Testis (tissue), 5 donors: ENCODE measurements at places on chromosomes 6 and 20. TPM values are rescaled to one million over a fixed set of nuclear protein-coding genes. Genes with fewer than 3 reads are reported as not detected.
A peak's percentile ranks its signal among the peaks of the same experiment; 100 is the strongest.

DNA sequence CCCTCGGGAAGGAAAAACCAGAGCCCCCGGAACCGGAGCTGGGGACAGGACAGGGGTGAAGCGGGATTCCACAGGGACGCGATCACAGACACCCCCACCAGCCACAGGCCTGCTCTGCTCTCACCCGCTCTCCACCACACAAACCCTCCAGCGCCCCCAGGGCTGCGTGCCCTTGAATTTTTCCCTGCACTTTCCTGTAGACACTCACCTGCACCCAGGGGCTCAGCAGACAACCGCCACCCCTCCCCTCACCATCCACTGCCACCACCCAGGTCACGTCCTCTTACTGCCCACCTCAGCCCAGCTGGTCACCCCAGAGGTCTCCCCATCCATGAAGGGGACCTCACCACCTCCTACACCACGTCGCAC lies 631 bp downstream of the ULBP2 start:
- peak overlapping the region; percentile 65 for H3K4me3 ChIP-seq
- H3K27me3 ChIP-seq, result peaks cover 7% of the 10 kb centered on the region
- DNase-seq, result no peak
- no peaks in the 10 kb centered on the region for H3K36me3 ChIP-seq

GRCh38 chr20:62887860-62888239 lies 26.2 kb upstream of the TCFL5 start:
- DNase-seq, result no peak
- no peaks in the 10 kb centered on the region for H3K36me3 ChIP-seq

DNA sequence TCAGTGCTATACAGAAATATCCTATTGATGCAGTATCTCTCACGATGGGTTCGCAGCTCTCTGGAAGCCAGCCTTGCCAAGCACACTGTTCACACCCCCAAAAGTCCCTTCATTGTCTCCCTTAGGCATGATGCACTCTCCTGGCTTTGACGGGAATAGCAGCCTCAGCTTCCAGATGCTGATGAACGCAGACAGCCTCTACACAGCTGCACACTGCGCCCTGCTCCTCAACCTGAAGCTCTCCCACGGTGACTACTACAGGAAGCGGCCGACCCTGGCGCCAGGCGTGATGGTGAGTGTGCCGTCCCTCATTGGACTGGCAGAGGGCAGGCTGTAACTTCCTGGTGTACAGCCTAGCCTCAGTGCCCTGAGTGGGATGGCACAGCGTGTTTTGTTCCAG lies 60.0 kb upstream of the PBOV1 start:
- no peak for DNase-seq
- H3K27me3 ChIP-seq, result no peaks in the 10 kb centered on the region
- H3K4me3 ChIP-seq, result no peak overlapping the region
- H3K4me1 ChIP-seq, result no peaks in the 10 kb centered on the region
- H3K36me3 ChIP-seq, result no peaks in the 10 kb centered on the region

GRCh38 chr20:31816221-31816620 lies 2.9 kb upstream of the MYLK2 start:
- no peak overlapping the region for H3K4me3 ChIP-seq
- peaks cover 14% of the 10 kb centered on the region for H3K4me1 ChIP-seq
- H3K27me3 ChIP-seq, result no peaks in the 10 kb centered on the region
- H3K27ac ChIP-seq, result no peak overlapping the region
- H3K36me3 ChIP-seq, result no peaks in the 10 kb centered on the region

DNA sequence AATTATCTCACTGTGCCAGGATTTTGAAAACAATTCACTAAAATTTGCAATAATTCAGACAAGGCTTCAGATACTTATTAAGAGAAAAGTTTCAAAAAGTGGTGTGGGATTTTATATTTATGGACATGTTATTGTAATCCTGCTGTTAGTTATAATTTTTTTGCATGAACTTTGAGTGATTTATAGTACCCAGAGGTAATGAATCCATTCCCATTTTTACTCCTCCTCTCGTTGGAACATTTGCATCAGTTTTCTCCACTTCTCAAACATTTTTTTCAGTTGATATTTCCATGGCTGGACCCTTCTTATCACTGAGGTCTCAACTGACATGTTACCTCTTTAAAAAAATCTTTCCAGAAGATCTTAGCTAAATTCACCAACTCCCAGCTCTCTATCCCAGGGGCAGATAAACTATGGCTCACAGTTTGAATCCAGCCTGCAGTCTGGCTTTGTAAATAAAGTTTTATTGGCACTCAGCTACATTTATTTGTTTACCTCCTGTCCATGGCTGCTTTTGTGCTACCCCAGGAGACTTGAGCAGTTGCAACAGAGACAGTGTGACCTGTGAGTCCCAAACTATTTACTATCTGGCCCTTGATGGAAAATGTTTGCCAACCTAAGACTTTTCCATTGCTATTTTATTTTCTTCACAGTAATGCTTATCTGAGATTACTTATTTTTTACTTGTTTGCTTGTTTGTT lies 83.4 kb downstream of the TSHZ2 start:
- no peak overlapping the region for H3K4me3 ChIP-seq
- no peaks in the 10 kb centered on the region for H3K27me3 ChIP-seq

DNA sequence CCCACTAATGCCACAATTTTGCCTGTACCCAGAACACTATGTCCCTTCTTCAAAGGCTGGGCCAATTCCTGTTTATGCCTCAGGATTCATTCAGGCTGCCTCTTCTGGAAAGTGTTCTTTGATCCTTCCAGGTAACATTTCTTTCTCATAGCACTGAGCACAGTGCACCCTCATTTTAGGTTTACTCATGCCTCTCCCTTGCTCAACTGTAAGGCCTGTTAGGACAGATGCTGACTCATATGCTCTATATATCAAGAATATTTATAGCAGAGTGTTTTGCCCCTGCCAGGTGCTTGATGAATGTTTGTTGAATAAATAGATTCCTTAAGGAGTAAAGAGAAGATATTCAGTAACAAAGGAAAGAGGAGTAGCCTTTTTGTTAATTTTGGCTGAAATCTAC lies 263.9 kb downstream of the PHF3 start:
- H3K27ac ChIP-seq, result no peak overlapping the region
- no peaks in the 10 kb centered on the region for H3K4me1 ChIP-seq
- no peak for DNase-seq
- H3K27me3 ChIP-seq, result no peaks in the 10 kb centered on the region
- H3K36me3 ChIP-seq, result no peaks in the 10 kb centered on the region

DNA sequence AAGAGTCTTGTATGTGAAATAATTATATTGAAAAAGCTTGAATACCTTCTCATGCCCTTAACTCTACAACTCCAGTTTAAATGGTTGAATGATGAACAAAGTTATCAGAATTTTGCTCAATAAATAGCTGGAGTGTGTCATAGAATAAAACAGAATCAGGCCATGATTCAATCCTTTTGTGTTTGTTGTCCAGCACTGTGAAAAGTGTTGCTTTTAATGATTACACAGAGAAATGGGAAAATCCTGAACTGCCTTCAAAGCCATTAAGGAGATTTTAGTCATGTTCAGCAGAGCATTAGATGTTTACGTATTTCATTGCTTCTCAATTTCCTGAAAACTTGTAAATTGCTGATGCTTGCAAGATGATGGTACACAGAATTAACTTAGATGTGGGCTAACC lies 262.9 kb upstream of the BTBD3 start:
- no peak for DNase-seq
- no peak overlapping the region for H3K27ac ChIP-seq
- no peaks in the 10 kb centered on the region for H3K4me1 ChIP-seq
- H3K27me3 ChIP-seq, result no peaks in the 10 kb centered on the region

DNA sequence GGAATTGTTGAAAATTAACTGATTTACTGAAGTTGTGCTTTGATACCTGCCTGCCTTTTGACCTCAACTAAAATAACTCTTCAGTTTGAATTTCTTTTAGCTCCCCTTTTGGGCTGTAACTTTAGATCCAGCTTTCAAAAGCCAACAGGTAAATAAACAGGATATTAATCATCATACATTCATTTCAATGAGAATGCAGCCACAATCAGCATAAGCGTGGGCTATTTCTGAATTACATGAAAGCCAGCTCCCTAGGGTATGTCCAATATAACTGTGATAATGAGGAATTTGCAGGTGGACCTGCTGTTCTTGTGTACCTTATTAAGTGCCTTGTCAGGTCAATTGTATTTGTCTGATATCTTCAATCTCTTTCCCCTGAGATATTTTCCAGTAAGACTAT lies 830.6 kb downstream of the KIF16B start:
- H3K36me3 ChIP-seq, result no peaks in the 10 kb centered on the region
- H3K27me3 ChIP-seq, result no peaks in the 10 kb centered on the region
- no peak overlapping the region for H3K4me3 ChIP-seq
- H3K4me1 ChIP-seq, result no peaks in the 10 kb centered on the region
- H3K27ac ChIP-seq, result no peak overlapping the region
- no peak for DNase-seq

DNA sequence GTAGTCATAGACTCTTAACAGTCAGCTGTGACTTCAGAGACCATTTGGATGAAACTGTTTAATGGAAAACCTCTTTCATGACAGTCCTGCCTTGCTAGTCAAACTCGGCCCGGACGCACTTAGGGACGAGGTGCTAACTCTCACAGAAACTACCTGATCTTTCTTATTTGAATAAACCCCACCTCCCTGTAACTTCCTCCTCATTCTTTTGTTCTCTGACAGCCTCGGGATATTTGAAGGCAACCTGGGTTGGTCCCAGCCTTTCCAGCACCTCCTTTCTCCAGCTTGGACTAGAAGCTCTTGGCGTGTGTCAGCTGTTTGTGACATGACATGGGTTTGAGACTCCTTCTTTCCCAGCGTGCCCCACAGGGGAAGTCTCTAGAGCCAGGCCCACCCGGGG lies 175.3 kb upstream of the EXOC2 start:
- no peak overlapping the region for H3K27ac ChIP-seq
- H3K4me1 ChIP-seq, result no peaks in the 10 kb centered on the region
- no peak overlapping the region for H3K4me3 ChIP-seq
- DNase-seq, result no peak
- no peaks in the 10 kb centered on the region for H3K36me3 ChIP-seq
- no peaks in the 10 kb centered on the region for H3K27me3 ChIP-seq

DNA sequence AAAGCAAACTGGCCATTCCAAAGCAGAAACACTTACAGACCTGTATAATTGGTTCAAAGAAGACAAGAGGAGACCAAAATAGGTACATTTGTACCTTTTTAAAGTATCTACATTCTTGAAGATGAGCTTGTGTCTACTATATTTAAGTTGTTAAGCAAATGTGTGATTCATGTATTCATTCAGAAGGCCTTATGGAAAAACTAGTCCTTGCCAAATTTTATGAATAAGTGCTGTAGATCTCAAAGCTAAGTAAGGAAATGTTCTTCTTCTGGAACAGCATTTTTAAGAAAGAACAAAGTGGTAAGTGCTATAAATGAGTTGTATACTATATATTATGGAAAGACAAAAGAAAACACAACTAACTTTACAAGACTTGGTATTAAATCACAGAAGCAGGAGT lies 22.2 kb upstream of the HEY2 start:
- no peaks in the 10 kb centered on the region for H3K27me3 ChIP-seq
- no peaks in the 10 kb centered on the region for H3K36me3 ChIP-seq

DNA sequence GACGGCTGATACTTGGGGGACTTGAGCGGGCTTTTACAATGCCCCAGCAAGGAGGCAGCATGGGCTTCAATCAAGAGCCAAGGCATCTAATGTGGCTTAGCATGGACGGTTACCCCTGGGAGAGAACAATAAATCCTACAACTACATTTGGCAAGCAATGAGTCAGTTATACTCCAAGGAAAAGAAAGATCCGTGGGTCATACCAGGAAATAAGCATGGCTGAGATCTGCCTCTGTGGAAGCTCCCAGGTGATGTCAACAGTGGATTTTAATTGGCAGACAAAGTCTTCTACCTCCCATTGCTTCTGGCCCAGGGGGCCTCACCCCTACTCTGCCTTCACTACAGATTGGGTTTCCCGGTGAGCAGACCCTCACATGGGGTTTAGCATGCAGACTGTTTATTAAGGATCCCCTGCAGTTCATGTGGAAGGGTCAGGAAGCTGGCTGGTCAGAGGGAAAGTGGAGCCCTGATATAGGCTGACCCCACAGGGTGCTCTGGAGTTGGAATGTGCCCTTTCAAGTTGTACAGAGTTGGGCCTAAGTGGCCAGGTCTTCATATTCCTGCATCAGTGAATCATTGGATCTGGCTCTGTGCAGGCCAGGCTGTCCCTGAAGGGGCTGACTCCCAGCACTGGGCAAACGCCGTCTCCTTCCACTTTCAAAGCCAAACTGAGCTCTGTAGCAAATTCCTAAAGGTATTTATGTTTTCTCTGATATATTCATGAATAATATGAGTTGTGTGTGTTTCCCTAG lies 91.3 kb upstream of the GGTLC1 start:
- H3K27ac ChIP-seq, result no peak overlapping the region
- DNase-seq, result no peak
- H3K4me1 ChIP-seq, result no peaks in the 10 kb centered on the region

- no peak for DNase-seq
- no peaks in the 10 kb centered on the region for H3K36me3 ChIP-seq
- no peaks in the 10 kb centered on the region for H3K27me3 ChIP-seq
- no peaks in the 10 kb centered on the region for H3K4me1 ChIP-seq
- H3K27ac ChIP-seq, result no peak overlapping the region
- H3K4me3 ChIP-seq, result no peak overlapping the region
These were observed 516.1 kb upstream of the MAN1A1 start for GRCh38 chr6:119865466-119866350.

DNA sequence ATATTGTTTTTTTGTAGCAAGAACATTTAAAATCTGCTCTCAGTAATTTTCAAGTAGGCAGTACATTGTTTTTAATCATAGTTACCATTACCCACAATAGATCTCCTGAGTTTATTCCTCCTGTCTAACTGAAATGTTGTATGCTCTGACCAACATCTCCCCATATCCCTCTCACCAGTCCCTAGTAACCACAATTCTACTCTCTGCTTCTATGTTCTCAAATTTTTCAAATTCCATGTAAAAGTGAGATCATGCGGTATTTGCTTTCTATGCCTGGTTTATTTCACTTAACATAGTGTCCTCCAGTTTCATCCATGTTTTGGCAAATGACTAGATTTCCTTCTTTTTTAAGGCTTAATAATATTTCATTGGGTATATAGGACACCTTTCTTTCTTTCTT lies 300.5 kb downstream of the KCNQ5 start:
- no peaks in the 10 kb centered on the region for H3K27me3 ChIP-seq
- no peak overlapping the region for H3K4me3 ChIP-seq
- no peak overlapping the region for H3K27ac ChIP-seq
- no peaks in the 10 kb centered on the region for H3K36me3 ChIP-seq

DNA sequence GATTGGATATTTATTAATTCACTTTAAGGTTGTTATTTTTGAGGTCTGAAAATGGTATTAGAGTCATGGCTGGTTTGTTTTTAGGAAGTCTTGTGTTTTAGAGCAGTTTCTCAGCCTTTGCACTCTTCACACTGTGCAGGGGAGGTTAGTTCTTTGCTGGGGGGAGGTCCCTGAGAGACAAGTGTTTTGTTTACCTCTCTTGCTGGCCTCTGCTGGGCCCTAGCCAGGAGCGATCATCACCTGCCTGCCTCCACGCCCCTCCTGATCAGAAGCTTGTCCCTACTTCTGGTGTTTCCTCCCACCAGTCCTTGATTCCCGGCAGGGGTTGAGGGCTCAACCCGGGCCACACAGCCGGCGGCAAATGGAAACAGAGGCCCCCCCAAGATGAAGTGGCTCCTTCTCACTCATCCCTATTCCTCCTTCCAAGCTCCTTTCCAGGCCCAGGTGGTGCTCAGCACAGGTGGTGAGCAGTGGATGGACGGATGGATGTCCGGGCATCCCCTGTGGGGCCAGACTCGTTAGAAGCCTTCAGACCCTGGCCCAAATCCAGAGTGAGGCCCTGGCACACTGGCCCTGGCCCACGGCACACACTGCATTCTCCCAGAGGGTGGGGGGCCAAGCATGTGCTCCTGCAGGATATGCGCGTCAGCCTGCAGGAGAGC lies 51.3 kb downstream of the GRM4 start:
- no peaks in the 10 kb centered on the region for H3K36me3 ChIP-seq
- no peak for DNase-seq

Gene ARMC12
- 104 TPM for total RNA-seq

Gene TNF
- 0.31 TPM for total RNA-seq

Gene HDGFL1
- 92.2 TPM for total RNA-seq

Gene CLVS2
- total RNA-seq, result 0.19 TPM

Gene TFAP2A
- 4.8 TPM for total RNA-seq
